ENCODE measurements at places on chromosomes 12 and 14. TPM values are rescaled to one million over a fixed set of nuclear protein-coding genes. Genes with fewer than 3 reads are reported as not detected.

The SRGAP1 gene
- 16.6 TPM for total RNA-seq

The RASSF8 gene
- 9.2 TPM for total RNA-seq

The HOXC12 gene
- total RNA-seq: not detected

The PTGES3 gene
- 404 TPM for total RNA-seq

The GLIPR1L1 gene
- total RNA-seq: not detected

The L3HYPDH gene
- total RNA-seq: 19.5 TPM

The TRIAP1 gene
- 40.3 TPM for total RNA-seq

The PELI2 gene
- total RNA-seq: 2.0 TPM

The TMEM121 gene
- 5.5 TPM for total RNA-seq

The PLEKHD1 gene
- total RNA-seq: 1.2 TPM

The KRT83 gene
- not detected for total RNA-seq

The PAPOLA gene
- 223 TPM for total RNA-seq

The OTOGL gene
- total RNA-seq: not detected

The MMP19 gene
- 2.3 TPM for total RNA-seq

The EID3 gene
- total RNA-seq: 3.0 TPM

The PPP1R36 gene
- 0.47 TPM for total RNA-seq

All from HCT116 (cell line).